Osteocyte (in vitro differentiated cells): ENCODE measurements at places on chromosomes 1 and 21.

- DNase-seq: no peak
Observed at GRCh38 chr1:44407430-44408211, 2.6 kb downstream of the RNF220 start.

GRCh38 chr1:168708698-168709404 is 20.2 kb downstream of the DPT start:
- no peak for DNase-seq

DNA sequence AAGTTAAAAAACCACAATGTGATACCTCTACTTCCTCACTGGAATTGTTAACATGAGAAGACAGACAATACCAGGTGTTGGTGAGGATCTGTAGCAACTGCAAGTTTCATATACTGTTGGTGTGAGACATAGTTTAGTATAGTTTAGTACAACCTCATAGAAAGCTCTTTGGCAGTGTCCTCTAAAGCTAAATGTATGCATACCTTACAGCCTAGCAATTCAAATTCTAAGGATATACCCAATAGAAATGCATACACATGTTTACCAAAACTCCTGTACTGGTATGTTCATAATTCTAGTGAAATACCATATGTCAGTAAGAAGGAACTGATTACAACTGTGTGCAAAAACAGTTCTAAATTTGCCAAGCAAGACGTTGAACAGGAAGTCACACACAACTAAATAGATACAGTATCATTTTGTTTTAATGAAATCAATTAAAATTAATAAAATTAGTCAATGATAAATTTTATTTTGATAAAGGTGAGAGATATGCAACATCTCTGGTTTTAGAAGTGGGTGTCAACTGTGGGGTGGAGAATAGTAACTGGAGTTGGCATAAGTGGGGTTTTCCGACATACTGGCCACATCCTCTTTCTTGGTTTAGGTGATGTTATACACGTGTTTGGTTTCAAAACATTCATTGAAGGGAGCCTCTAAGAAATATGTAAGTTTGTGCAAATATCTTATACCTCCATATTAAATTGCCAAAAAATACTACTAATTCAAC is 450.7 kb downstream of the PTPRC start:
- no peak for DNase-seq

- no peak for DNase-seq
Observed at GRCh38 chr1:233094269-233094668, 143.9 kb downstream of the NTPCR start.

DNA sequence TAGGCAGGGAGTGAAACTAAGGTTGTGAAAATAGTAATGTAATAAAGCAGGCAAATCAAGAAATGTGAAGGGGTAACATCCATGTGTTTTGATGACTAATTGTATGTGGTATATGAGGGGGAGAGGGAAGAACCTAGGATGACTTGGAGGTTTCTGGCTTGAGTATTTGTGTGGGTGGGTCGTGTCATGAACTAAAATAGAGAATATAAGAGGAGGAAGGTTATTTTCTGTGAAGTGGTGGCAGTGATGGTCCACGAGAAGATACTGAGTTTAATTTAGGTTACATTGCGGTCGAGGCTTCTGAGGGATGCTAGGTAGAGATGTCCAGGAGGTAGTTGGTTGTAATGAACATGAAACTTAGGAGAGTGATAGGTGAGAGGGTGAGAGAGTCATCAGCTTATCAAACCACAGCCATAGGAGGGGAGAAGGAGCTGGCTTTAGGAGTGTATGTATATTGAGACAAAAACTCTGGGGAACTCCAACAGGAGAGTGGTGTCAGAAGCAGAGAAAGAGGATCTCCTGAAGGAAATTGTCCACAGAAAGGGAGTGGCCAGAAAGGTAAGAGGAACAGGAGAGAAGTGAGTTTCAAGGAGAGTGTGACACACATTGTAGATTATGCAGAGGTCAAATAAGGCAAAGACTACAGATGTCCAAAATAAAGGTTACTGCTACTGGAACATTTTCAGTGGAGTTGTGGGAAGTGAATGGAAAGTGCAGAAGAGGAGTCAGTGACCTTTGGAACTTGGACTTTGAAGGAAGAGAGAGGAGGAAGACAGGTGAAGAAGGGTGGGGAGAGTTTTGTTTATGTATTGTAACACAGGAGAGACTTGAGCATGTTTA is 89.0 kb upstream of the MACF1 start:
- DNase-seq: no peak

DNA sequence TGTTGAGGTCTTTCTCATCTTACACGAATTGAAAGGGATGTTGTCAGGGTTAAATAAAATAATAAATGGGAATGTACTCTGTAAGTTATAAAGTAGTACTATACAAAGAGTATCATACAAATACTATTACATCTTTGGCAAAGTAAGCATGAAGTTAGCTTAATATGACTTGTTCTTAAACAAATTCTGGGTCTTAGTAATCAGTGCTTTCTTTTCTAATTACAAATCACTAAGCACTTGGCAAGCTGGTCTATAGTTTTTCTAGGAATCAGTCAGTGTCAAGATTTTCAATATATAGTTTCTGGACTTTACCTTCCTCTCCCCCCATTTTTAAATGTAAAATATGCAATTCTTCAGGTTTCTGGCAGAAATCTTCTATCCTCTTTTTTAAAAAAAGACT is 6.9 kb downstream of the LYST start:
- no peak for DNase-seq

- no peak for DNase-seq
Observed at GRCh38 chr1:45385302-45385701, 45.1 kb upstream of the MUTYH start.

GRCh38 chr1:1539310-1540089 is 924 bp downstream of the TMEM240 start:
- DNase-seq: no peak

DNA sequence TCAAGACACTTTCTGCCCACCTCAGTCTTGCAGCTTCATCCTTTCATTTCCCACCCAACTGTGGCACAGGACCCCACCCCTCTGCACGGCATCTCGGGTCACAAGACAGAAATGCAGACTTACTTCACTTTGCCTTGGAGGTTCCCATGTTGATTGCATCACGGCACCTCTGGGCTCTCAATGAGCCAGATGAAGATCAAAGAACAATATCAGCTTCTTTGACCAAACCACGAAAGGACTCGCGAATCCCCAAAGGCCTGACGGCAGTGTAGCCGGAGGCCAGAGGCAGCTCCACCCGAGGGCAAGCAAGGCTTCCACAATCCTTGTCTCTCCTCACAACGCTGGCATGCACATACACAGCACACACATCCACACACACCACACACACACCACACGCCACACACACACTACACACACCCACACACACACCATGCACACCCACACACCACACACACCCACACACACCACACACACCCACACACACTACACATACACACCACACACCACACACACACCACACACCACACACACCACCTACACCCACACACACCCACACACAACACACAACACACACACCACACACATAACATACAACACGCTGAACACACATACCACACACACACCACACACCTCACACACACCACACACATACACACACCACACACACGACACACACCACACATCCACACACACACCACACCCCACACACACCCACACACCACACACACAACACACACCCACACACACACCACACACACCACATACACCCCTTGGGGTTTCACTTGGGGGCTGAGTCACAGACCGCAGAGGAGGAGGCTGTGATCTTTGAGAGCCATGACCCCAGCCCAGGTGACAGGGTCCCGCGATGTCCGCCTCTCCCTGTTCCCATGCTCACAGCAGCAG is 35.8 kb downstream of the UBASH3A start:
- DNase-seq: no peak

GRCh38 chr1:168763031-168763430 is 34.0 kb upstream of the DPT start:
- no peak for DNase-seq

DNA sequence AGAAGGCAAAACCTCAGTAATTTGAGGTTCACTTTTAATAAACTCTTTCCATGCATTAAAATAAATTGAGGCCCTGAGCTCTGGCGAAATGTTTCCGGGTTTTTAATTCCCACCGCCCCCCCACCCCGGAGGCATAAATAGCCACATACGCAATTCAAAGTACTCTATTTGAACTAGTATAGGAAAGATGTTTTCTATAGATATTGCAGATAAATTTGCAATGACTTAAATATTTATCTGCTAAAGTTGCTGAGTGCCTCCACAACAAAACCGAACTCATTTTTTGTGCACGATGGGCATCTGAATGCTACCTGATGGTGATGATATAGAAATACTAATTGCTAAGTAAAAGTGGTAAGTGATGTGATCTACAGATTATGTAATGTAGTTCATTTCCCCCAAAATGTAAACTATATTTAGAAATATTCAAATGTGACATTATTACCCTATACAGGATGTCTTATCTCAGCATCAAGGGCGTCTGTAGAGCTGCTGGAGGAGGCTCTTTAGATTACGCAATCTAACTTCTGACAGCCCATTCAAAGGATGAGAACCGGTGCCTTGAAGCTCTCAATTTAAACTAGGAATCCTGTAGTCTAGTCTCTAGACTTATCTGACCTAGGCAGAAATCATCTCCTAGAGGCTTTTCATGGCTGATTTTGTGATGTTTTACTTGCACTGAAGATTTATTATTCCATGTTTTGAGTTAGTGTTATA is 8.5 kb downstream of the IRF2BP2 start:
- no peak for DNase-seq

DNA sequence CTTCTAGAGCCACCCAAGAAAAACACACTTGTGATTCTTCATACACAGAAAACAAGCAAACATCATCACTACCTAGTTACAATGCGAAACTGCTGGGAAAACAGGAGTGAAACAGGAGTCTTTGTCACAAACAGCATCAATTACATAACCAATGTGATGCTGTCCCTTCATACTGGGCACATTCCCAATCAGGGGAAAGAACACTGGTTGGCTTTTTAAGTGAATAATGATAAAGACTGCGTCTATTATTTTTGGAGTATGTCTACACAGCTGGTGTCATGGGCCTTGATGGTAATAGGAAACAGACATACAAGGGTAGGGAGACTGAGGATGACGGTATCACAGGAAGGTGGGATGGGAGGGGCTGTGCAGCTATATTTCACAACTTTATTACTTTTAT is 43.3 kb downstream of the SIPA1L2 start:
- no peak for DNase-seq

DNA sequence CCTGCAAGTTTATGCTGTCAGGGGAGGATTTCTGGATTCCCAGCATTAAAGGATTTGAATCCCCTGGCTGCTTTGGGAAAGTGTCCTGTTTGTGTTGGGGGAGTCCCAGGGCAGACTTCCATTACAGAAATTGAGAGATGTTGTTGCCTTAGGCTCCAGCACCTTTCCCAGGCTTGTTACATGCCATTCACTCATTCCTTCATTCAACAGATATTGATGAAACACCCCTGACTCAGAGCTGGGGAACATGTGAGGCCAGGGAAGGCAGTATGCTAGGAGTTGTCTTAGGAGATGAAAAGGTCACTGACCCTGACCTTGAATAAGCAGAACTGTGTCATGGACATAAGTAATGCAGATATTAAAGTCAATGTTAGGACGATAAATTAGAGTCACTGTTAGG is 161.7 kb downstream of the NTMT2 start:
- no peak for DNase-seq

- no peak for DNase-seq
Observed at GRCh38 chr1:62110198-62110817, 84.3 kb upstream of the L1TD1 start.

DNA sequence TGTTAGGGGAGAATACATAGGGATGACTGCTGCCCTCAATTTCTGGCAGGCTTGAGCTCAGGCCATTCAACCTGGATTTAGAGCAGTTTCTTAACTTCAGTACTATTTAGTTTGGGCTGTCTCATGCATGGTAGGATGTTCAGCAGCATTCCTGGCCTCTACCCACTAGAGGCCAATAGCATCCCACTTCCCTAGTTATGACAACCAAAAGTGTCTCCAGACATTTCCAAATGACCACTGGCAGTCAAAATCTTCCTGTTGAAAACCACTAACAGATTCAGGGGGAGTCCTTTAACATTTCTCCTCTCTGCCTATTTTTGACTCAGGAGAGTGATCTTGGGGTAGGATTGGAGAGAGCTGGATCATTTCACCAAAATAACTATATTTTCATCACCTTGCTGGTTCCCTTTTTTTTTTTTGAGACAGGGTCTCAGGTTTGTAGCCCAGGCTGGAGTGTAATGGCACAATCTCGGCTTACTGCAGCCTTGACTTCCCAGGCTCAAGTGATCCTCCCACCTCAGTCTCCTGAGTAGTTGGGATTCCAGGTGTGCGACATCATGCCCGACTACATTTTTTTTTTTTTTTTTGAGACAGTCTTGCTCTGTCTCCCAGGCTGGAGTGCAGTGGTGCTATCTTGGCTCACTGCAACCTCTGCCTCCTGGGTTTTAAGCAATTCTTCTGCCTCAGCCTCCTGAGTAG is 8.7 kb downstream of the GNAT2 start:
- DNase-seq: no peak

DNA sequence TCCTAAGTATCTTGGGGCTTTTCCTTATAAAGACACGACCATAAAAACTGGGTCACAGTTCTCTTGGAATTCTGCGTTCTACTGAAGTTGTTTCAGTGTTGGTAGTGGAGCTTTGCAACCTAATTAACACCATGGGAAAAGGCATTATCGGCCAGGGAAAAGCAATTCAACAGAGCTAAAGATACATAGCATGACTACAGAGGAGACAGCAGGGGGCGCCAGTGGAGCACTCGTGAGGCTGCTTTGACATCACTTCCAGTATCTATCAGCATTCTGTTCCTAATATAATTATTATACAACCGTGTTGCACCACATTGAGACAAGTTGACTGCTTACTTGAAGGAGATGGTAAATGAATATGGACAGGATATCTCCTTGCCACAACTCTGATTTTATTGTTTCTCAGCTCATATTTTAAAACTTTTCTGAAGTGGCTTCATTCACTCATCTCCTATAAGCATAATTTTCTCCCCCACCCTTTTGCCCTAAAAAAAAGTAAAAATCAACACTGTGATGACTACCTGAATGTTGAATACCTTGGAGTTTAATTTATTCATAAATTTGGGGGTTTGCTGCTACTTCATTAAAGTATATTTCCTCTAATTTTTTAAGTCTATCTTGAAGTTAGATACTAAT is 39.4 kb downstream of the ZP4 start:
- DNase-seq: no peak

DNA sequence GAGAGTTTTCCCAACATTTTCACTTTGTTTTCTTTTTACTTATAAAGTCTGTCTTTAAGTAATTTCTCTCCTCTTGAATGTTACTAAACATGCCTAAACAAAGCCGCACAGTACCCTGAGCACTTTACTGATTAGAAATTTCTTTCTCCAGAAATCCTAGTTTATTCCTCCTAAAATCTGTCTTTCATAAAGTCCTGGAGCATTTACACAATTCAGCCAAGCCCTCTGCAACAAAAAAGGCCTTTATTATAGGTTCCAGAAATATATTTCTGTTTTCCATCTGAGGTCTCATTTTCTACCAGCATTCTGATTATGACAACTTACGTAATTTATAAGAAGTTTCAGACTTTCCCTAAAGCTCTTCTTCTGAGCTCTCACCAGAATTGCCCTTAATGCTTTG is 549.5 kb upstream of the OLFM3 start:
- DNase-seq: no peak
